Neuronal stem cell (in vitro differentiated cells): ENCODE measurements at places on chromosomes 4 and X.

- DNase-seq, result no peak
These were observed 127.0 kb upstream of the FUNDC1 start for GRCh38 chrX:44669626-44670025.

DNA sequence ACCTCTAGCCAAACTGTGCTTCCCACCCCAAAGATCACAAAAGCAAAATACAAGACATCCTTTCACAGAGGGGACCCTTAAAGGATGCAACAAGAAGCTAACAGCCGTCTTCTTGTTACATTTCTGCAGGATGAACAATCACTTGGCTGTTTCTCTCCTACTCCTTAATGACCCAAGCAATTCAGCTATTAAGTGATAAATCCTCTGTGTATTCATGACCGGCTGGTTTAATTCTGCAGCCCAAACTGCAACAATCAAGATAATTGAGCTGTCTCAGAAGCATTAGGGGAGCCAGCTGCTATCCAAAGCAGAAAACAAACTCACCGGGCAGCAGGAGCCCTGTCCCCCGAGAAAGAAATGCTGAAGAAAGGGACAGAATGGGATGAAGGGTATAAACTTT is 85.9 kb upstream of the ACSL4 start:
- no peak for DNase-seq

- peak; percentile 0 for DNase-seq
These were observed 176.3 kb downstream of the RPA4 start for GRCh38 chrX:97060020-97060419.

DNA sequence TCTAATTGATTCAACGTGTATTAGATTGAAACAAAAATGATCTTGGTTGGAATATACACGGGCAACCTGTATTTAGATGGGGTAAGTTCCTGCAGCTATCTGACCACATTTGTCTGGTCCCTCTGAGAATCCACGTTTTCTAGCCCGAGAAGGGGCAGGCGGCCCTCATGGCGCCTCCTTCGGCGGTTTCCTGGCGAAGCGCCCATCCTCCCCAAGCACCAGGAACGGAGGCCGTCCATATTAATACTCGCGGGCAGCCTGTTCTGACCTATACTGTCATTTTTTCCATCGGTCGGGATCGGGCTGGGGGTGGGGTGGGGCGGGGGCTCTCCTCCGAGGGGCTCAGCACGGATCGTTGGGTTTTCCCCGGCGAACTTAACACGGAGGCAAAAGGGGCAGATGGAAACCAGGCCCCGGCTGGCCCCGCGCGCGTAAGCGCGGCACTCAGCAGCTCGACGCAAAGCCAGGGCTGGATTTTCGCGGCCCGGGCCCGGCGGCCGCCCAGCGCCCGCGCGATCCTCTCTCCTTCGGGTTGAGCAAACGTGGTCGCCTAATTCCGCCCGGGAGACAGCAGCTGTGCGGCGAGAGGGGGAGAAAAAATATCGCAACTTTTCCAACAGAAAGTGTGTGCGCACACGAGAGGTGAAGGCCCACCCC is 77.2 kb upstream of the BCOR start:
- no peak for DNase-seq

DNA sequence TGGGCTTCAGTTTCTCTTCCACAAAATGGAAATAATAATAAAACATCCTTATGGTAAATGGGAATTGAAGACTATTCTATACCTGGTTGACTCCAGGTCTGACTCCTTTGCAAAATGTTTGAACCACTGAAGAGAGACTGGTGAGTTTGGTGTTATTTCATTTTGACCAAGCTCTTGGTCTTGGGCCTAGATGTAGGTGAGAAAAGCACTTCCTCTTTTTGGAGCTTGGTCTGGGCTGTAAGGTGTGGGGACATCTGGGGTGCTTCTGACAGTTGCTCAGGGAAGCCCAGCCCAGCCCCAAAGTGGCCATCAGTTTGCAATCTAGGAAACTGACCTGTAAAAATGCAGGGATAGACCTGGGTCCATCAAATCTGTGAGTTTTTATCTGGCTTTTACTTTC is 26.8 kb upstream of the SOD3 start:
- no peak for DNase-seq

- DNase-seq, result no peak
These were observed 223.2 kb upstream of the FAT4 start for GRCh38 chr4:125091541-125091940.

- no peak for DNase-seq
These were observed 98.1 kb downstream of the TSPAN5 start for GRCh38 chr4:98560321-98560720.

GRCh38 chr4:186739802-186740434 is 16.3 kb upstream of the FAT1 start:
- no peak for DNase-seq

DNA sequence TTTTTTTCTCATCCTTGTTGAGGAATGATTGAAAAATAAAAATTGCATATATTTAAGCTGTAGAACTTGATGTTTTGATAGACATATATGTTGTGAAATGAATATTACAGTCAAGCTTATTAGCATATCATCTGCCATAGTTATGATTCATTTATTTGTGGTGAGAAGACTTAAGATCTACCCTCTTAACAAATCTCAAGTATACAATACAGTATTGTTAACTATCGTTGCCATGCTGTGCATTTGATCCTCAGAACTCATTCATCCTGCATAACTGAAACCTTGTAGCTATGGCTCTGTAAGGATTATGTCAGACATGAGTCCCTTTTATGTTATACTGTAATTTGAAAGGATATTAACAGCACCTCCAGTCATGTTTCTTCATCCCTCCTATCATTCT is 2045.3 kb downstream of the ARAP2 start:
- no peak for DNase-seq

- no peak for DNase-seq
These were observed 7.1 kb downstream of the ARHGEF6 start for GRCh38 chrX:136773648-136774047.

GRCh38 chr4:120869613-120870278 is 52.8 kb downstream of the PRDM5 start:
- no peak for DNase-seq

- no peak for DNase-seq
These were observed 705 bp upstream of the CRMP1 start for GRCh38 chr4:5893591-5893990.

DNA sequence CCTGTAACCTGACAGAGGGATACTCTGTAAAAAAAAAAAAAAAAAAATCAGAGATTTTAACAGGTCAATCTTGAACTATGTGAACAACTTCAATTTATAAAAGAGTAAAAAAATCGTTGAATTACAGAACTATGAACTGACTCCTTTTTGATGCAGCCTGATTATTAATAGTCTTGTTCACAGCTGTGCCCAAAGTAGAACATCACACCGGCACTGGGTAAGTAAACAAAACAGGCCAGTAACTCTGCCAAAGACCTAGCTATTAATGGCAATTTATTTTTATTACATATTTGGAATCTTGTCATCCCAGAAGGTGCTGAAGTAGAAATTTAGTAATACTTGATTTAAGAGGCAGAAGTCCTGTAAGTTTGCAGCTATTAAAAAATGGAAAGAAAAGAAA is 31.4 kb downstream of the CPE start:
- no peak for DNase-seq

DNA sequence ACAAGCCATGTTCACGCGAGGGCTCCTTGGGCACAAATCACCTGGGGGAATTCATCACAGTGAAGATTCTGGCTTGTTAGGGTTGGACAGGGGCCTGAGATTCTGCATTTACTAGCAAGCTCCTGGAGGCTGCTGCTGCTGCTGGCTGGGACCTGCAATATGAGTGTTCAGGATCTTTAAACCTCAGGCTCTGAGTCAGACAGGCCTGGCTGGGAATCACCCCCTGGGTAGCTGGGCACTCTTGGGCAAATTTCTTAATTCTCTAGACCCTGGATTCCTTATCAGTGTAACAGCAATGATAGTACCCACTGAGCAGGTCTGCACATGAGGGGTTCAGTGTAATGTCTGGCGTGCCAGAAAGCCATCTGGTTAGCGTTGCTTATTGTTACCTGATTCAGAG is 101.5 kb downstream of the DHX15 start:
- DNase-seq, result no peak

DNA sequence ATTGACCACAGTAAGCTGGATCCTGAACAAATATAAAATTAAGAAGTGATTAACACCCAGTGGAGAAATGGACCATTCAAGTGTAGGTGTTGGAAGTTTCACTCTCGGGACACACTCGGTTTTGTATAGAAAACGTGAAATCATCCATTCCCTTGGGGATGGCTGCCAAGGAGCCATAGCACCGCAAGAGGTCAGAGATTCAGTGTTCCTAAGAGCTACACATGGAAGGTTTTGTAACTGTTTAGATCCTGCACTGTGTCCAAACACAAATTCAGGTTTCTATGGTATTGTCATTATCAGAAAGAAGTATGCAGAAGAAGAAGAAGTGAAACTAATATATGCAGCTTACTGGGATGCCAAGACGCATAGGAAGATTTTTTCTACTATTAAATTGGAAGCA is 281.0 kb downstream of the LDB2 start:
- DNase-seq, result no peak

- no peak for DNase-seq
These were observed 13.6 kb downstream of the STOX2 start for GRCh38 chr4:183918696-183919095.

DNA sequence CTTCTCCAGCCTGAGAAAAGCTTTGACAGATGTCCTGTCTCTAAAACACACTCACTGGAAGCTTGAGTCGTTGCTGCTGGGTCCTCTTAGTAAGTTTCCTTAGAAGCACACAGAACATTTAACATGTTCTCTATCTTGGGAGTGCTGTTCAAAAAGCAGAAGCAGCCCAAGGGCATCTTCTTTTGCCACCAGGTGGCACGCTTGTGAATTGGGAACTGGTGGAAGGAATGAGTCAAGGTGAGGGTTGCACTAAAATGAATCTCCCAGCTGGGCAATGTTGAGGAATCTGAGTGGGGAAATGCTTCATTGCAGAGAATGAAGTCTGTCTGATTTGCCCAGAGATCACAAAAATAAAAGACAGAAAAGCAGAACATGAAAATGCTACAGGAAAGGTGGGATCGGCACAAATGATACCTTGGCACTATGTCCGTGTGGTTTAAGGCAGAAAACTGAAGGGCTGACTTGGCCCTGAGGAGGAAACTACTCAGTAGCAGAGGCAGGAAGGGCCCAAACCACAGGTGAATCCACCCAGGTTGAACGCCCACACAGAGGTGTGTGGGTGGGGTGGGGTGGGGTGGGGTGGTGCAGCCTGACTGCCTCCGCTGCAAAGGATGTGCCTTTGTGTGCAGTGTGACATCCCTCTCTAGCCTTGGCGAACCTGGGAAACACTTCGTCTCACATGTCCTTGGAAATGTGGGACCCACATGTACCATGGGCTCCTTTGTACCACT is 26.0 kb downstream of the KIT start:
- no peak for DNase-seq

GRCh38 chrX:88613338-88613737 is 133.7 kb upstream of the CPXCR1 start:
- peak; percentile 11 for DNase-seq

DNA sequence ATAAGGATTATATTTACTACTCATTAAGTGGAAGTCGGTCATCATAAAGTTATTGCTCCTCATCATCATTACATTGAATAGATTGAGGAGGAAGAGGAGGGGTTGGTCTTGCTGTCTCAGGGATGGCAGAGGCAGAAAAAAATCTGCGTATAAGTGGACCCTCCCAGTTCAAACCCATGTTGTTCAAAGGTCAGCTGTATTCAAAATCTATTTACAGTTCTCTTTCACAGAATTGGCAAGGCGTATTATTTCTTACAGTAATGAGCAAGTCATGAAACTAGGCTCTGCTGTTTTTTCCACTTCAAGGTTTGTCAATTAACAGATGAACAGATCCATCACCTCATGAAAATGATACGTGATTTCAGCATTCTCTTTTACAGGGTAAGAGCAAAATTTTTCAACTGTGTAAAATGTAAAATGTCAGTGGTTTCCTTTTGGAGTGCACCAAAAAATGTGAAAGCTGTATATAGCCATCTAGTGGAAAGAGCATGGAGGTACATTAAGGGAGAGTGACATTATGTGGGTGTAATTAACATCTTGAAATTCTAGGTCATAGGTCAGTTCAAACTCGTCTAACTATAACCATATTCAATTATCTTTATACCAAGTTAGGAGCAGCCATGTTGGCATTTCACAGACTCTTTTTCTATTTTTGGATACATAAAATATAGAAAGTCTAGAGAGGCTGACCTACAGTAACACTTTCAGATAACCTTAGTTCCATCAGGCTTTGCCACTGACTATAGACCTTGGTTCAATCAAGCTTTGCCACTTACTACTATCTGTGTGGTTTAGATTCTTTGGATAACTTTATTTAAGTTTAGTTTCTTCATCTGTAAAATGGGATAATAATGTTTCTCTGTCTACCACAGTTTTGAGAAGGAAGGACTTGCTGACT is 30.1 kb downstream of the NEIL3 start:
- DNase-seq, result no peak

DNA sequence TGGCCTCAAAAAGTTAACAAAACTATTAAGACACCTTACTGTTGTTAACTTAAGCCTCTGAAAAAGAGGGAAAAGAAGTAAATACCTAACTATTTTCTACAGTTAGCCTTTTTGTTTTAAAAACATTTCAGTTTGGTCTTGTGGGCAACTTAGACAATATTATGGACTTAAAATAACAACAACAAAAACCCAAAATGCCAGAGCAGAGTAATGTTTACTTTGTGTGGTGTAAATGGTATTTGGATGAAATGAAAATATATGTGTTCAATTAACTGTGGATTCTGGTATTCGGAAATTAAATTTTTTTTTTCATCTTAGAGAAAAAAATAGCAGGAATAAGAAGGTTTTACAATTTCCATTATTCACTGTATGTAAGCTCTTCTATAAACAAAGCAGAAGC is 79.6 kb upstream of the NPNT start:
- no peak for DNase-seq

DNA sequence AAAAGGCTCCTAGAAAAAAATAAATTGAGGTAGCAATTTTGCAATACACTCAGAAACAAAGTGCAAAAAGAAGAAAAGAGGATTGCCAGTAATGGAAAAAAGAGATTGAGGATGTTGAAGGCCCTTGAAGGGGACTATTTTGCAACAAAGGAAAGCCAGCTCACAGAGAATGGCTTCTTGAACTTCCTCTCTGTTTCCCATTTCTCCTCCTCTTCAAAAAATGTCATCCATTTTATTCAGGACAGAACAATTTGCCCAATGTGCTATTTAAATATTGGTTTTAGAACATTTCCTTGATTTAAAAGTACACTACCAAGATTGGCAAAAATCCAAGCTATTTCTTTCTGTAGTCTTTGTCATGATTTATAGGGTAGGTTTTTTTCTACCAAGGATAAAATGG is 60.2 kb downstream of the GASK1B start:
- no peak for DNase-seq

GRCh38 chr4:70712604-70713452 is 8.9 kb upstream of the RUFY3 start:
- no peak for DNase-seq

- DNase-seq, result no peak
These were observed 117.3 kb upstream of the SFRP2 start for GRCh38 chr4:153906231-153906630.

GRCh38 chrX:37847733-37848197 is 394 bp upstream of the DYNLT3 start:
- DNase-seq, result no peak

- no peak for DNase-seq
These were observed 5.0 kb downstream of the GRPEL1 start for GRCh38 chr4:7062816-7063215.

GRCh38 chr4:61921920-61922319 is 721.8 kb downstream of the ADGRL3 start:
- no peak for DNase-seq
